NCI-H2081 treated with DMSO at 0.1 percent for 48 hours (cell line): ENCODE measurements at places on chromosomes 12 and 14.

- no peak for DNase-seq
Measured at GRCh38 chr14:55274751-55275150, 3.5 kb downstream of the FBXO34 start.

DNA sequence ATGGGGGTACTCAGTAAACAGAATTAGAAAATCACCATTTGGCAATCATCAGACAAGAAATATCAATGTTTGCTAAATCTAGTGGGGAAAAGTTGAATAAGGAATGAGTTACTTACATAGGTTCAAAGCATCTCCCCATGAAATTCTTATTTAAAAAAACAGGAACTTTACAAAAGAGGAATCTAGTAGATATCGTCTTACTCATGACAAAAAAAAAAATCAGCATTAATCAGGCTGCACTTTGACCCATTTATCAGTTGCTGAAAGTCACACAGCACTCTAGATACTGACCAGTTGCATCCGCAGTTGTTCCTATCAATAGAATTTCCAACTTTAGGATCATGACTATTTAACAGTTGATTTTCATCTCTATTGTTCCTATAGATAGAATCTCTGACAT is 5.8 kb upstream of the DICER1 start:
- no peak for DNase-seq

DNA sequence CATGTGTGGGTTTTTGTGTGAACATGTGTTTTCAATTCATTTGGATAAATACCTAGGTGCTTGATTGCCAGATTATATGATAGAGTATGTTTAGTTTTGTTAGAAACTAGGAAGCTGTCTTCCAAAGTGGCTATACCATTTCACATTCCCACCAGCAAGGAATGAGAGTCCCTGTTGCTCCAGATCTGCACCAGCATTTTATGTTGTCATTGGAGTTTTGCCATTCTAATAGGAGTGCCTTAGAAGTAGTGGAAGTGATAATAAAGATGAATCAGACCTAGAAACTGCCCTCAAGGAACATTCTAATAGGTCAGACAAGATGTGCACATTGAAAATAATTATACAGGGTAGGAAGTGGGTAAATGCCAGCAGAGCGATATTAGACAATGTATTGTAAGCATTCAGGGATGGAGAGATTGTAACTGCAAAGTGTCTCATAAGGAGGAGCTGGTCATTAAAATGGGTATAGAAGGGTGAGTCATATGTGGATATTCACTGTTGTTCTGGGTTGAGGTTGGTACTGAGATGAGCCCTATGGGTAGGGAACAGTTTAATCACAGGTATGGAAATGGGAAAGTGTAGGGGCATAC is 71.4 kb downstream of the MNAT1 start:
- no peak for DNase-seq

GRCh38 chr12:27316947-27317346 is 15.7 kb upstream of the BMAL2 start:
- no peak for DNase-seq
